ENCODE measurements at places on chromosomes 12 and 14.

DNA sequence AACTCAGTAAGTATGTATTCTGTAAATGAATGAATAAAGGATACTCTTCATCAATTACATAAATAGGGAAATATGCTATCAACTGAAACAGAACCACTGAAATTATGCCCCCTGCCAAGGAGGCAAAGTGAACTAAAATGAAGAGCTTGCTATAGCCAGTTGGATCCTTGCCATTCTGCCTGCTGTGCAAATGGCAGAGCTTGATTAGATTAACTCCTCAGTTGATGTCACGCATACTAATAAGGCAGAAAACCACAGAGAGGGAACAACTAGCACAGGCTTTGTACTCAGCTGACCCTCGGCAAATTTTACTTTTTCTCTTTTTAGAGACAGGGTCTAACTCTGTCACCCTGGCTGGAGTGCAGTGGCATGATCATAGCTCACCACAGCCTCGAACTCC, 36.7 kb upstream of the FERMT2 start:
- DNase-seq, result no peak

- no peak for DNase-seq
These were observed 60.2 kb downstream of the MDM2 start for GRCh38 chr12:68868043-68868790.

- DNase-seq, result no peak
These were observed 1.4 kb downstream of the LIN7A start for GRCh38 chr12:80936353-80936641.

DNA sequence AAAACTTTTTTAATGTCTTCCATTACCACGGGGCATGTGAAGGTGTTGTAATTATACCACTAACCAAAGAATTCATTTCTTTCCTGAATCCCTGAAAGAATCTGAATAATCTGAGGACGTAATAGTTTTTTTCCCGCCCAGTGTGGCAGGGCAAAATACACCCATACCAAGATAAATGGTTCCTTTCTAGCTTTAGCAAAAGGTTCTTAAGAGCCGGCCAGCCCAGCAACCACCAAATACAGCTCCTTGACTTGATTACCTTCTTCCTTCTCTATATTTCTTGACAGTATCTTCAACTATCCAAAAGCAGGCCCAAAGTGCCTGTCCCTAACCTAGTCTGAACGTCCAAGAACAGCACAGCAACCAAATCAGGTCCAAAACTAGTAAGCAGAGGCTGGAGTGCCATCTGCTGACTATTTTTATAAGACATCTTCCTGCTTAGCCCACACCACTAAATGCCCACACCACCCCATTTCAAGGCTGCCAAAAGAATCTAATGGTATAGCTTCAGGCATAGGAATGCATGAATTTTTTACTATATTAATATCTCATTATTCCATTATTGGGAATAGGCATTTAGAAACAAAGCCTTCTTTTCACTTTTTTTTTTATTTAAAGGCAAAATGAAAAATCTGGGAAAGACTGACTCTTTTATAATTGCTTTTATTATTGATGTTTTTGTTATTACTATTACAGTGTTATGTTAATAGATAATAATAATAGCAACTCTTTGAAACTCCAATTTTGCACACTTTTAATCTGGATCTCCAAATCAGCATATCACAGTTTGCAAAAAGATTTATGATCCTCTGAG, 524.4 kb downstream of the MED13L start:
- DNase-seq, result peak; percentile 27

DNA sequence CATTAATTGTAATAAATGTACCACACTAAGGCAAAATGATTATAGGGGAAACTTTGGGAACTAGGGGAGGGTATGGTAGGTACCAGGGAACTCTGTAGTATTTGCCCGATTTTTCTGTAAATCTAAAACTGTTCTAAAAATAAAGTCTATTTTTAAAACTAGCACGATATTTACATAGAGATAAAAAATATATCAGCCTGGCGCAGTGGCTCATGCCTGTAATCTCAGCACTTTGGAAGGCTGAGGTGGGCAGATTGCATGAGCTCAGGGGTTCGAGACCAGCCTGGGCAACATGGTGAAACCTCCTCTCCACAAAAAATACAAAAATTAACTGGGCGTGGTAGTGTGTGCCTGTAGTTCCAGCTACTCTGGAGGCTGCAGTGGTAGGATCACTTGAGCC, 32.4 kb downstream of the TMEM116 start:
- no peak for DNase-seq

DNA sequence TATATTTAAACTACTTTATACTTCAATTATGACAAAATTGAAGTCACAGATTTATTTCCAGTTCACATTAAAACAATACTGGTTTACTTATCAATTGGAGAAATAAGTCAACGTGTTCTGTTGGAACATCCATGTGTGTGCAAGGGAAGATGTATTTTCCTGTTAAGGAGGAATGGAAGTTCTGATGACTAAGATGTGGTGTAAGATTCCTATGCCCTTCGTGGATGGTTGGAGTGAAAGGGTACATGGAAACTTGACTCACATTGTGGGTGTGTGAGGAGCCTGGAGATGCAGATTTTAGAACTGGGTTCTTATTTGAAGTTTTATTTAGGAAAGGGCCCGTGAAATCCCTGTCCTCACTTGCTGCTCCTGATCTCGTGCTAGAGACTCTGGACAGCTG, 95.3 kb downstream of the CATSPERB start:
- DNase-seq, result no peak

DNA sequence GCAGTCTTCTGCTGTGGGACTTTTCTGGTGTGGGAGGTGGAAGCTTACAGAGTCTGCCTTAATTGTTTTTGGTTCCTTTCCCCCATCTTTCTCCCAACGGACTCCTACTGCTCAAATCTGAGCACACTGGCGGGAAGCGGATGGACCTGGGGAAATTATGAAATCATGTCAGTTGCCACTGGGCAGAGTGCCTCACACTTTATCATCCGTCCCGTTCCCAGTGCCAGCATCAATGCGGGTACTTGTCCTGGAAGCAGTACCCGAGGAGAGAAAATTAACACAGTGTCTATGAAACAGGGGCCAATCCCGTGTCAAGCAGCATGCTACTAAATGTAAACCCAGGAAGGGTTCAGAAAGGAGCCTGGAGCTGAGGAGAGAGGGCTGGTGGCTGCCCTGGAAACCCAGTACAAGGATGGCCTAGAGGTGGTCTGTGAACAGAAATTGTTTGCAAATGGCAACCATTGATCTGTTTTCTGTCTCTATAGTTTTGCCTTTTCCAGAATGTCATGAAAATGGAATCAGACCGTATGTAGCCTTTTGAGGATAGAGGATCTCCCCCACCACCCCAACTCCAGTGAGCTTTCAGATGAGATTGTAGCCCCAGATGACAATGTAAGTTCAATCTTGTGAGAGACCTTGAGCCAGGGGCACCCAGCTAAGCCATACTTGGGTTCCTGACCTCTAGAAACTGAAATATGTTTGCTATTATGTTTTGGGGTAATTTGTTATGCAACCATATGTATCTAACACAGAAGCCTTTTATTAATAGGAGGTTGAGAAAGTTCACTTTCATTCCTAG, 908 bp upstream of the CDKL1 start:
- DNase-seq, result no peak

DNA sequence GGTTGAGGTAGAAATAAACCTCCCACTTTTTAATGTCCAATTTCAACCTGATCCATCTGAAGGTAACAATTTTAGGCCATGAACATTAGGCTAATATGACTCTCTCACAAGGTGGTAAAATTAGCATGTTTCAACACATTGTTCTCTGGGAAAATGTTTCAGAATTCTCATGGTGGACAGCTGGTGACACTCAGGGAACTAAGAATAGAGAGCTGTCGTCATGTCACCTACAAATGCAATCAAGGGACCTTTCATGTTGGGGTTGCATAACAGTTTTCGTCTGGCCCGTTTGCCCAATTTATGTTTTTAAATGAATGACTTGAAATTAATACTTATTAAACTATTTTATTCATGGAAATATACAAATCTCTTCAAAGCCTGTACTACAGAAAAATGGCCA, 180.7 kb upstream of the PRICKLE1 start:
- DNase-seq, result no peak

DNA sequence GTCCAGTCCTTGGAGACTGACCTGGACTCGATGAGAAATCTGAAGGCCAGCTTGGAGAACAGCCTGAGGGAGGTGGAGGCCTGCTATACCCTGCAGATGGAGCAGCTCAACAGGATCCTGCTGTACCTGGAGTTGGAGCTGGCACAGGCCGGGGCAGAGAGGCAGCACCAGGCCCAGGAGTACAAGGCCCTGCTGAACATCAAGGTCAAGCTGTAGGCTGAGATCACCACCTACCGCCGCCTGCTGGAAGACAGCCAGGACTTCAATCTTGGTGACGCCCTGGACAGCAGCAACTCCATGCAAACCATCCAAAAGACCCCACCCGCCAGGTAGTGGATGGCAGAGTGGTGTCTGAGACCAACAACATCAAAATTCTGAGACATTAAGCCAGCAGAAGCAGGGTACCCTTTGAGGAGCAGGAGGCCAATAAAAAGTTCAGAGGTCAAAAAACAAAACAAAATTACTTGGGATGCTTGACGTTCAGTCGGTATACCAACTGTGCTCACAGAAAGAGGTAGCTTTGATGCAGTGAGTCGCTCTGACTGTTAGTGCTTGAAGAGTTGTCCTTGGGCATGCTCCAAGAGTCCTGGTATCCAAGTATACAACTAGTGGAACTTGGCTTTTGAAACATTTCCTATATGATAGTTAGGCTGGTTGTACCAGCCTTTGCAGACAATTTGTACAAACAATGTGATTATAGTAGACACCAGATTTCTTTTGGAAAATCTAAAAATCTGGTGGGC, 4.8 kb downstream of the MED6 start:
- DNase-seq, result no peak

GRCh38 chr14:34665785-34666435, 36.0 kb upstream of the SNX6 start:
- no peak for DNase-seq

DNA sequence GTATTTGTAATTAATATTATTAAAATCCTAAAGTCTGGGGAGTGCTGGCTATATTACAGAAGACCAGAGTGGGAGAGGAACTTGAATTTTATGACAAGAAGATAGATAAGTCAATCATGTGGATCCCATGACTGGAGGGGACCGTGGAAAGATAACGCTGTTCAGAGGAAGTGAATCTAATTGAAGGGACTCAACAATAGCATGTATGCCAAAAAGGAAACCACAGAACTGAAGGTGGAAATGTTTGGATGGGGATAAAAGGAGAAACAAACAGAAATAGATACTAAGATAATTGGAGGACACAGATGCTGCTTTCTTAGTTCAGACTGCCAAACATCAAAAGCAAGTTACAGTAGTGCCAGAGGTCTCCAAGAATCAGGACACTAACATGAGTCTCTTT, 21.1 kb downstream of the OR6J1 start:
- no peak for DNase-seq

DNA sequence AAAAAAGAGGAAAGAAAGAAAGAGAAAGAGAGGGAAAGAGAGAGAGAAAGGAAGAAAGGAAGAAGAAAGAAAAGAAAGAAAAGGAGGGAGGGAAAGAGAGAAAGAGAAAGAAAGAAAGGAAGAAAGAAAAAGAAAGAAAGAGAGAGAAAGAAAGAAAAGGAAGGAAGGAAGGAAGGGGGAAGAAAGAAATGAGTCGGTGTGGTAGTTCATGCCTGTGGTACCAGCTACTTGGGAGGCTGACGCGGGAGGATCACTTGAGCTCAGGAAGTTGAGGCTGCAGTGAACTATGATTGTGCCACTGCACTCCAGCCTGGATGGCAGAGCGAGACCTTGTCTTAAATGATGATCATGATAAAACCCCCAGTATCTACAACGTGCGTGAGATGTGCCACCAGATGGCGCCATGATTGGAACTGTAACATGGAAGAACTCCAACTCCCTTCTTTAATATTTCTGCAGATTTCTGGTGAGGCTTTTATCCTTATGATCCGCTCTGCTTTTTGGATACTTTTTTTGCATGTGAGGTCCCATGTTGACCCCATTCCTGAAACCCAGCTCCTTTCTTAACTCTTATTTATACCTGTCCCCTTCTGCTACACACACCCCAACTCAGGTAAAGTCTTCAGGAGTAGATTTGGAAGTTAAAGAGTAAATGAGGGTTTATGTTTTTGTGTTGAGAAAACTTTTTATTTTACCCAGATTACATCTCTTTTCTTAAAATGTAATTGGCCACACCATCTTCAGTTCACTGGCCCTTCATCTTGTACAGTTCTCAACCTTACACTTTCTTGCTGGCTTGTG, 25.6 kb downstream of the RNASE10 start:
- DNase-seq, result peak; percentile 45

- no peak for DNase-seq
These were observed 11.3 kb downstream of the NFATC4 start for GRCh38 chr14:24378981-24379906.

GRCh38 chr14:104739026-104739425, 13.9 kb upstream of the SIVA1 start:
- no peak for DNase-seq

DNA sequence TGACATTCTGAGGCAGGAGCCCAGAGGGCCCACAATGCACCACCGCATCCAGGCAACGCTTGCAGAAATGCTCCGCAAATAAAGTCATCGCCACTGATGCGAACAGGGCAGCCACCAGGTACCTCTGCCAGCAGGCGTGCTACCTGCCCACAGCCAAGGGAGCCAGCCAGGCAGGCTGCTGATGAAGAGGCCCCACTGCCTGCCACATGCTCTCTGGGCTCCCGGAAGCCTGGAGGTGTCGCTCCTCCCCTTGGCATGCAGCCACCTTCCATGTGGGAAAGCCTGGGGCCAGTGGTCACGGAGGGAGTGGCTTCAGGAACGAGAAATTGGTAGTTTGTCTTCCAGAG, 14.7 kb downstream of the GPR132 start:
- DNase-seq, result no peak

GRCh38 chr12:110638796-110639195, 24.9 kb downstream of the TCTN1 start:
- DNase-seq, result no peak

DNA sequence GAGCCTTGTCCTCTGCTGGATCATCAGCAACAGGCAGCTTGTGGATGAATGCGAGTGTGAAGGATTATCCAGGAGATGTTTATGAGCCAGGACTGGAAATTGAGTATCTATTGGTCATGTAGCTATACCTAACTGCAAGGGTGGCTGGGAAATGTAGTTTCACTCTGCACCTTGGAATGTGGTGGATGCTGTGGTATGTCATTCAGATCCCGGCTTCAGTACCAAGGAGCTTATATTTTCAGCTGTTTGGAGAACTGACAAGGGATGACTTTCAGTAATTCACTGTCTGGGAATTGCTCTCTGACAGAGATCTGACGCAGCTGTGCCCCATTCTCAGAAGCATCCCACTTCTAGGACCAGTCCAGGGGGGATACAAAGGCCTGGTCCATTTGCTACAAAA, 792.3 kb upstream of the NOVA1 start:
- DNase-seq, result no peak

DNA sequence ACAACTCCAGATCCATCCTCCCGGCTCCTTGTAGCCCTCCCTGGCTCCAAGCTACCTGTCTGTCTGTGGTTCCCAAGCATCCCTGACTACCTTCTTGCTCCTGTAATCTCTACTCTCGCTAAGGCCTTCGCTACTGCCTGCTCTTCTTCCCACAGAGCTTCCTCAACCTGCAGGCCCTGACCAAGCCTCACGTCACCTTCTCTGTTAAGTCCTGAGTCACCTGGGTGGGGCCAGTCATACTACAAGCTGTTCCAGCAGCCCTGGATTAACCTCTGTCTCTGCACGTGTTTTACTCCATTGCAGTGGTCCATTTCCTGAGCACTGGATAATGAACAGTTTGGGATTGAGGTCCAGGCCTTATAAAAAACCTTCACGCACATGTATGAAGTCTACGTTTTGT, 770.7 kb downstream of the BCL11B start:
- no peak for DNase-seq
